ENCODE measurements at places on chromosomes 5 and 9. TPM values are rescaled to one million over a fixed set of nuclear protein-coding genes. Genes with fewer than 3 reads are reported as not detected.

GRCh38 chr9:85053206-85053786, 383.8 kb downstream of the NTRK2 start:
- no peak for DNase-seq

- DNase-seq = peak; percentile 10
Measured at GRCh38 chr5:154860123-154860522, 1.7 kb downstream of the CNOT8 start.

- no peak for DNase-seq
Measured at GRCh38 chr5:137847687-137848086, 20.0 kb upstream of the MYOT start.

GRCh38 chr9:89352874-89353649, 34.8 kb downstream of the SECISBP2 start:
- no peak for DNase-seq

GRCh38 chr5:40775085-40775845, 19.5 kb upstream of the TTC33 start:
- DNase-seq = no peak

DNA sequence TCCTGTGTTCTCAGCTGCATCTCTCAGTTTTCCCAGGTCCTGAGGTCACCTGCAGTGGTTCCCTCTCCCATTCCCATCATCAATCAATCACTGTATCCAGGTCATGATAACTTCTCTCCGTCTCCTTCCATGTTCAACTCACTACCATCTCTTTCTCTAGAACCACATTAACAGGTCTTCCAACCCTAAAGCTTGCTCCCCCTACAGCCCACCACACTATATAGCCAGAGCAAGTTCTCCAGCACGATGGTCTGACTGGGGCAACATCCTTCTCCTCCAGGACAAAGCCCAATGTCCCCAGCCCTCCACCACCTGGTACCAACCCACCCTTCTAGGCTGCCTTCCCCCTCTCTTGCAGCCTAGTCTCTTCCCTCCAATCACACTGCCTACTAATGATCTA, 241.6 kb downstream of the CDK5RAP2 start:
- no peak for DNase-seq

DNA sequence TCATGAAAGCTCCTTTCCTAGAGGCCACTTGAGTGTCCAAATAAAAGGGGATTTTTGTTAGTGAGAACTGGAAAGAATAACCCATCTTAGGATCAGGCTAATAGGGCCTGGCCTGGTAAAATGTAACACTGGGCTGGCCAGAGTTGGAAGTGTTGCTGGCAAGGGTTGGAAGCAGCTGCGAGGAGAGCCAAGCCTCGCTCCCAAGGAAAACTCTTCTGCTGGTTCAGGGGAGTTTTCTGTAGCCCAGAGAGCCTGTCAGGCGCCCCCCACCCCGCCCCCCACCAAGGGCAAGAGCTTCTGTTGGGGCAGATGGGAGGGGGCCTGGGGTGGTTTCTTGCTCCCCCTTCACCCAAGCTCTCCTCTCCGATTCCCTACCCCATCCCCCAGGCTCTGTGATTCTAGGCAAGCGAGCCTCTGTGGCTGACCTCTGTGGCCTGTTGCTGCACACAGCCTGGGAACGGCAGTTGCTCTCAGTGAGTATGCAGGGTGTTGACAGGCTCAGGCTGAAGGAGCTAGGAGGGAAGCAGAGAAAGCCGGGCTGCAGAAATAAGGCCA, 547.8 kb downstream of the CCDC171 start:
- DNase-seq = no peak

DNA sequence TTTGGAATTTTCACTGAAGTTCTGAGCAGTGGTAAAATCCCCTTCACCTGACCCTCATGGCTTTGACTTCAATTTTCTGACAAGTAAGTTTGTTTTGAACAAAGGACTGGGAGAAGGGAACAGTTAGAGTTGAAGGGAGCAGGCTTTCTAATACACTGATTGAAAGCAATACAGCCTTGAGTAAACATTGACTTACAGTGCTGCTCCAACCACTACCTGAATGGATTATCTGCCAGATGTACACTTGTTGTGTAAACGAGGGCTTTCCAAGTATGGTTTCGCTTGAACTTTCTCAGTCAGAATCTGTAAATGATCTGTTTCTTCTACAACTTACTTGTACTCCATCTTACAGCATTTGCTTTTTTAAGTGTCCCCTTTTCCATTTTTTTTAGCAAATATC, 1414.9 kb upstream of the NUDT12 start:
- DNase-seq = no peak

DNA sequence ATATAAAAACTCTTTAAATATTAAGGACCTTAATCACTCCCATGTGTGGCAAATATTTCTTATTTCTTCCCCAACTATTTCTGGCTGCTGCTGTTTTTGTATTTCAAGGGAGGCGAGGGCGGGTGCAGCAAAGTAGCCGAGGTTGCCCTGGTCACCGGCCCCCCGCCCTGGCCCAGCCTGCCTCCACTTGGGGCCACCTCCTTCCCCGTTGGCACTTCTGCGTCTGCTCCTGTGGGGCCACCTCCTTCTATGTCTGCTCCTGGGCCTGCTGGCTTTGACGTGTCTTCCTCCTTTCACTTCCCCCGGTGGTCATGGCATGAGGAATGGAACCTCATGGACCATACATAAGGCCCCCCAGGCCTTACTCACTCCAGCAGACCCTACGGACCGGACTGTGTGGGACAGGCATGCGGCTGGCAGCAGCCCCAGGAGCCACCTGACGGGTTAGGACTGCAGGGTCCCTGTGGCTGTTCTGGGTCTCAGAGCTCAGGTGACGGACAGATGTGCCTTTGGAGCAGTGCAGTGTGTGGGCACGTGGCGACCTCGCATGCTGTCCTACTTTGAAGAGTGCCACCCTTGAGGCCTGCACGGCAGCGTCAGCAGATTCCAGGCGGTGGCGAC, 5.8 kb upstream of the ENTPD8 start:
- no peak for DNase-seq

- no peak for DNase-seq
Measured at GRCh38 chr9:6930827-6931226, 173.1 kb downstream of the KDM4C start.

- DNase-seq = no peak
Measured at GRCh38 chr9:134010310-134011173, 14.7 kb upstream of the BRD3OS start.

DNA sequence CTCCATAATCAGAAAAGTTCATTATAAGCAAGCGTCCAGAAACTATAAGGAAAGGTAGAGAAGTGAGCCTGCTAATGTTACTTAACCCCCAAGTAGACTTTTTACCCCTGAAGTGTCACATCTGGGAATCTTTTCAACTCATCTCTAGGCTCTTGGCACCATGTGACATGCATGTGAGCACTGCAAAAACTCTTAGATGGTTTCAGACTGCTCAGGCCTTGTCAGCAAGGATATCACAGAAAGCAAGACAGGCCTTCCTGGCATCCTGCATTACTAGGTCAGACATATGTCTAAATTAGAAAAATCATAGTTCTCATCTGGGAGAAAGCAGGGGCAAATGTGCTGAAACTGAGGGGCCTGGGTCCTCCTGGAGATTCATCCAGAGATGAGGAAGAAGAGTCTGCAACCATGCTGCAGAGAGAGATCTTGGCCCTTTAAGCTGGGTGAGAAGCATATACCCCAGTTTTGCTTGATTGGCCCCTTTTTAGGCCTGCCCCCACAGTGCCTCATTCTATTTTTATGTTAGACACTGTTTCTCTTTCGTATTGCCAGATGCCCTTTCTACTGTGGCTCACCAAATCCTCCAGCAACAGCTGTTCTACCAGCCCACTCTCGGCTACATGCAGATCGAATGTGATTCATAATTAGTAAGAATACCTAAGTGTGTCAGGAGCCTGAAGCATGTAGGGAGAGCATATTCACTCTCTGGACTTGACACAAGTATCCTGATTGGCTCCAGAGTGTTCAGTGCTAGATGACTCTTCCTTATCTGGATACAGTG, 19.0 kb downstream of the TMEM8B start:
- DNase-seq = no peak

- no peak for DNase-seq
Measured at GRCh38 chr9:124054582-124055227, 43.1 kb downstream of the LHX2 start.

- DNase-seq = no peak
Measured at GRCh38 chr9:88090151-88090581, 48.1 kb downstream of the SPATA31C2 start.

GRCh38 chr5:164360589-164360988, 855.2 kb downstream of the MAT2B start:
- no peak for DNase-seq

GRCh38 chr5:154444556-154445421, 1.0 kb upstream of the SAP30L start:
- peak; percentile 28 for DNase-seq

DNA sequence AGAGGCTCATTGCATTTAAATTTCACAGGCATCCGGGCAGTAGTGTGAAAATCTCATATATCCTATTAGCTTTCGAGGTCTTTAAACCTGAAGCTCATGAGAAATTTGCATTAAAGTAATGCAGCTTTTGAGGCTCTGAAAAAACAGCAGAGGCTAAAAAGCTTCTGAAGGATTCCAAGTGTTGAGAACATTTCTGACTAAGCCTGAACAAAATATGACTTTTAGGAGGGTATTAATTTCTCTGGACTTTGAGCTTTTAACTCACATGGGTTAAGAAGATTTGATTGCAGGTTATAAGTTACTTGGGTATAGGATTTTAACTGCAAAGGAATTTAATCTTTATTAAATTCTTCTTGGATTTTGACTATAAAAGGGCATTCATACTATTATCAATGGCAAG, 743.9 kb downstream of the TLE1 start:
- no peak for DNase-seq

GRCh38 chr9:26786564-26786963, 106.0 kb downstream of the CAAP1 start:
- DNase-seq = no peak

DNA sequence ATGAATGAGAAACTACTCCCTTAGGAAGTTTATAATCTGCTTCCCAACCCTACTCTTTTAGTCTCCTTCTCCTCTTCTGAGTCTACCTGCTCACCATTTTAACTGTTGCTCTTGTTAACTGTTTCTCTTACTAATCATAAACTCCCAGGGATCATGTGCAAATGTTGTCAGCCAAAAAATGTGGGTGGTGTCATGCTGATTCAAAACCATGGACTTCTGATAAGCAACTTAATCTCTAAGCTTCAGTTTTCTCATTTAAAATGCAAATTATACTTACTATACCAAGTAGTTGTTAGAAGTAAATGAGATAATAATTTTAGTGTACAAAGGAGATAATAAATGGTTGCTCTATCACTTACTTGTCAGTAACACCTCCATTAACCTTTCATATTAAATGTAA, 45.9 kb upstream of the TLX3 start:
- DNase-seq = no peak

- no peak for DNase-seq
Measured at GRCh38 chr5:115052948-115053347, 116.8 kb downstream of the TRIM36 start.

DNA sequence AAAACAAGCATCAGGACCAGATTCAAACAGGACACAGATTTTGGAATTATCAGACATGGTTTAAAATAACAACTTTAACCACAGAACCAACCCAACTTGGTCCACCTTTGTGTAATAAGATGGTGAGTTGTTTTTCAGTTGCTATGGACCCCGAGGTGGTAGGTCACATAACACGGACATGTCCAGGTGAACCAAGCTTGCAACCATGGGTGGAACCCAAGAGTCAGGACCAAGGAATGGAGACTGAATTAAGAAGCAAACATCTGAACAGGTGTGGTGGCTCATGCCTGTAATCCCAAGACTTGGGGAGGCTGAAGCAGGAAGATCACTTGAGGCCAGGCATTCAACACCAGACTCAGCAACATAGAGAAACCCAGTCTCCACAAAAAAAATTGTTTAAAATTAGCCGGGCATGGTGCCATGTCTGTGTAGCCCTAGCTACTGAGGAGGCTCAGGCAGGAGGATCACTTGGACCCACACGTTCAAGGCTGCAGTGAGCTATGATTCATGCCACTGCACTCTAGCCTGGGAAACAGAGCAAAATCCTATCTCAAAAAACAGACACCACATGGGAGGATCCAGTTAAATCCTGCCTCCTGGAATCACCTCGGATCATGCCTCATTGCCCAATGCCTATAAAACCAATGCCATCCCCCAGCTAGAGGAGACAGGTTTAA, 10.6 kb downstream of the PTBP3 start:
- no peak for DNase-seq

DNA sequence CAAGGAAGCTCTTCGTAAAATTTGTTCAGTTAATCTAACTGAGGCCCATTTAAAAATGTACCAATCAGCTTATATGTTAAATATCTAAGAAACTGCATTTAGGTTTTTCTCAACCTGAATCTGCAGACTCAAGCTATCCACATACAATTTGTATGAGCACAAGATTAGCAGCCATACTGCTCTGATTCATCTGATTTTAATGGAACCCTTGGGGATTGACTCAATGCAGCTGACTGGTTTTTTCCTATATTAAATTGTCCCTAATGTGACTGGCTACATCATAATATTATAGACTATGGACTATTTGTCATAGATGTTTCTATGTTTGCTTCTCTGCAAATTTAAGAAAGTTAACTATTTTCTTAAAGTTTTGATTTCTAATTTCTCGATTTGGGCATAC, 451.0 kb upstream of the TUSC1 start:
- DNase-seq = no peak

DNA sequence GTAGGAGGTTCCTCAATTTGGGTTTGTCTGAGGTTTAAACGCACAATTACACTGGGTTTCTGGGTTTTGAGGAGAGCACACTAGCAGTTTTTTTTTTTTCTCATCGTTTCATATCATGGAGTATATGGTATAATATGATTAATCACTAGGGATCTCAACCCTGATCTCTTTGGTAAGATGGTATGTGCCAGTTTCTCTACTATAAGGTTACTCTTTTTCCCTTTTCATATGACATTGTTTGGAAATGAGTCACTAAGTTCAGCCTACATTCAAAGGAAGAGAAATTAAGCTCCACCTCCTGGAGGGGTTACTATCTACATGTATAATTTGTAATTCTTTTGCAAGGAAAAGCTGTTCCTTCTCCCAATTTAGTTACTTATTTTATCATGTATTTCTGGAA, 35.2 kb downstream of the MTRR start:
- no peak for DNase-seq

DNA sequence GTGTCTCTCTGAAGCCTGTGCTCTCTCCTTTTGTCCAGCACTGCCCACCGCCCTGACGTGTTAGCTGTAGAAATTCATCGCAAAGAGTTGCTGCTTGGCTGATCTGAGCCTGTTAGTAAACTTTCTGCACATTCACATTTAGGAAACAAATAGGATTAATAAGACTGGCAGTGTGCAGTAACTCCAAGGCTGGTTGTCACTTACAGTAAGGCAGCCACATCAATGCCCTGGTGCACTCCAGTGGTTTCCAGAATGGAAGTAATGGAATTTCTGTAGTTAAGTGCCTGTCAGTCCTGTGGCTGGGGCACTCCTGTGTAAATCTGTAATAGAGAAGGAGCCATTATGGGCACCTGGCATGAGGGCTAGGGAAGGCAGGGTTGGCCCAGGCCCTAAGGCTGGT, 70.6 kb downstream of the DOCK2 start:
- DNase-seq = no peak

The RBM22 gene
- 54.5 TPM for total RNA-seq

The CATSPER3 gene
- total RNA-seq = 0.33 TPM

The TMC1 gene
- total RNA-seq = not detected

The ARL14EPL gene
- total RNA-seq = not detected

The GARIN3 gene
- not detected for total RNA-seq

The IL9 gene
- not detected for total RNA-seq

All from endothelial cell (in vitro differentiated cells).